ENCODE measurements at places on chromosomes 12 and 14.

DNA sequence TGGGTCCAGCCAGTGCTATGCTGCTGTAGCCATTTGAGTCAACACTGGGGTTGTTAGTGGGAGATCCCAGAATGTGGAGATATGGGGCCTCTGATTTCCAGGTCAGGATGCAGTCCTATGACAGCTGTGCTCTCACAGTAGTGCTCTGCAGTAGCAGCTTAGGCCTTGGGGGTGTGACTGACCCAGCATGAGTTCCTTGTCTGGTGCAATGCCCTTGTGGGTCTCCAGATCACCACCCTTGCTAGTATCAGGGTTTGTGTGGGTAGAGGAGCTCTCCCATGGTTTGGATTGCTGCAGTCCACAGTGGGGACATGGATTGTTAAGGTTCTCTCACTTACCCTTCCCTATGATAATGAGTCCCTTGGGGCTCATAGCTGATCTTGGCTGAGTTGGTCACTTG, 113.7 kb downstream of the RAD51B start:
- DNase-seq: no peak

- no peak for DNase-seq
These were observed 746 bp downstream of the DNAI7 start for GRCh38 chr12:25194214-25194613.

DNA sequence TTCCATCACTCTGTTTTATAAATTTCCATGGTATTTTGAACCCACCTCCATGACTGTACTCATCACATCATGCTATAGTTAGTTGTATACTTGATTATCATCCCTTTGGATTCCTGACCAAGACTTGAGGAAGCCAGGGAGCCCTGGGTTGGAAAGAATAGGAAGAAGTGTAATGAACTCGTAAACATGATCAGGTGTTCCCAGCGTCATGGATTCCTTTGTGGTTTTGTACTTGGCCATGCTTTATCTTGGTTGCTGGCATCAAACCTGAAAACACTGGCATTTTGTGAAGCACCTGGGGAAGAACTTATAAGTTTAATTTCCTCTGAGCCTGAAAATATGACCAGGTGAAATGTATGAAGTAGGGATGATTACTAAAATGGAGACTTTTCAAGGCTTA, 76.4 kb downstream of the CHST11 start:
- DNase-seq: no peak

DNA sequence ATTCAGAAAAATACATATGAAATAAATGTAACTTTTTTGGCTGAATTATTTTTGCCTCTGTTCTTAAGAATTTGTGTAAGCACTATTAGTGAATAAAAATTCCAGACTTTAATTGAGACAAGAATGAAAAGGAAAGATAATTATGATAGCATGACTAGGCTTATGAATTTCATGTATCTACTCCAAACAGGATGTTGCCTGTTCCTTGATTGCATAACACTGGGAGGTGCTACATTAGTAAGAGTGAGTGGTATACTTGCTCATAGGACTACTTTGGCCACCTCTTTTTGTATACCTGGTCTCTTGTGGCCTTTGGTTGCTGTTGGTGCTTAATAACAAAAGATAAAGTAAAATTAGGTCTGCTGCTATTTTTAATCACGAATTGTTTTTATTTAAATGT, 112.8 kb downstream of the NAV3 start:
- DNase-seq: no peak

- DNase-seq: no peak
These were observed 15.5 kb downstream of the XPOT start for GRCh38 chr12:64419696-64420095.

DNA sequence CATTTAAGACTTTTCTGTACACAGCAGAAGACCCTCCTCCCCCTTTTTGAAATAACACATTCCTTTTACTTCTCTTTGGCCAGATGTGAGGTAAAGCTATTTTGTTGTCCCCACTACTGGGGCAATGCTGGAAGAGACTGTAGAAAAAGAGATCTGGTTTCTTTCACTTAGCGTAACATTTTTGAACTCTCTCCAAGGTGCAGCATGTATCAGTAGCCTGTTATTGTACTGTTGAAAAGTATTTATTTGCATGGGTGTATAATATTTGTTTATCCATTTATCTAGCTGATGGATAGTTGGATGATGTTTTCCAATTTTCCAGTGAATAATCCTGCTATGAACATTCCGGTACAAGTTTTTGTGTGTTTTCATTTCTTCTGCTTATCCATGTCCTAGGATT, 335.2 kb downstream of the SOX5 start:
- DNase-seq: no peak

DNA sequence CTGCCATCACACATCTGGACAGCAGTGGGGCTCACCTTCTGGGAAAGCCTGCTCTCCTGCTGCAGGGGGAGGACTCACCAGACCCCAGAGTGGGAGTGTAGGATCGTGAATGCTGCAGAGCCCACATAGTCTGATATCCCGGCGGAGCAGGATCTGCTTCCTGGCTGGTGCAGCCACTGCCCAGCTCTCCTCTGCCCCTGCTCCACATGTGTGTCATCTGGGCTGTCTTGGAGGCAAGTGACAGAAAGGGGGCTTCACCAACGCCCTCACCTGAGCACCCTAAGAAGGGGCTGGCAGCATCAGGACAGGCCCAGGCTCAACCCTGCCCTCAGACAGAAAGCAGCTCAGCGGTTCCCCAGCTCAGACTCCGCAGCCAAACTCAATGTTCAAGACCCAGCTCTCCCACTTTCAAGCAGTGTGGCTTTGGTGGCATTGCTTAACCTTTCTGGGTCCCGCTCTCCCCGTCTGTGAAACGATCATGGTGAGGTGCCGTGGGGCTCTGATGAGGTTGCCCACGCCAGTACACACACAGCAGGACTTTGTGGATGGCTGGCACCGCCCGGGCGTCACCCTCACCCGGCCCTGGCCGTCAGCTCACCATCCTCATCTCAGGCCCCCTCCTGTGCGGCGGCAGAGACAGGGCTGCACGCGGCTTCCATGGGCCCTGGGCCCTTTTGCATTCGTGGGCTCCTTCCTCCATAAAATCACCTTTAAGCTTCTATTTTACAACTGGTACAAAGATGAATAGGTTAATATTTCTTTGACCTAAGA, 91.0 kb upstream of the SFSWAP start:
- no peak for DNase-seq

GRCh38 chr12:21223930-21224329, 92.9 kb downstream of the SLCO1B1 start:
- DNase-seq: no peak

DNA sequence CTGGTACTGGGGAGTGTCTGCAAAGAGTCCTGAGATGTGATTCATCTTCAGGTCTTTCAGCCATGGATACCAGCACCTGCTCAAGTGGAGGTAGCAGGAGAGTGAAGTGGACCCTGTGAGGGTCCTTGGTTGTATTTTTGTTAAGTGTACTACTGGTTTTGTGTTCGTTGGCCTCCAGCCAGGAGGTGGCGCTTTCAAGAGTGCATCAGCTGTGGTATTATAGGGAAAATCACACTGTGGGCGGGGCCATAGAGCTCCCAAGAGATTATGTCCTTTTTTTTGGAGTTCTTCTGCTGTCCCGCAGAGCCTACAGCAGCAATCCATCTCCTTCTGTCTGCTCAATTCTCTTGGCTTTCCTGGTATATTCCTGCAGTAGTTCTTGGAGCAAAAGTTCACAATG, 66.8 kb downstream of the SPATA7 start:
- no peak for DNase-seq

- DNase-seq: no peak
These were observed 146.3 kb upstream of the ATF7IP start for GRCh38 chr12:14219156-14219555.

- no peak for DNase-seq
These were observed 256.2 kb downstream of the BCL11B start for GRCh38 chr14:99015833-99016232.

DNA sequence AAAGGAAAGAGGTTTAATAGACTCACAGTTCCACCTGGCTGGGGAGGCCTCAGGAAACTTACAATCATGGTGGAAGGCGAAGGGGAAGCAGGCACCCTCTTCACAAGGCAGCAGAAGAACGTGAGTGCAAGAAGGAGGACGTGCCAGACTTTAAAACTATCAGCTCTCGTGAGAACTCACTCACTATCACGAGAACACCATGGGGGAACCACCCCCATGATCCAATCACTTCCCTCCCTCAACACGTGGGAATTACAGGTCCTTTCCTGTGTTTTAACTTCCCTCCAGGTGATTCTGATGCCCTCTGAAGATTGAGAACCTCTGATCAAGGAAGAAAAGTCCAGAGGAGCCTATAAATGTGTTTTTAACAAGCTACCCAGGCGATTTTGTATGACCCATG, 358.7 kb downstream of the MED13L start:
- no peak for DNase-seq
